ENCODE measurements at places on chromosomes 13 and 19.

- no peak for DNase-seq
Observed at GRCh38 chr13:29679396-29680053, 84.0 kb upstream of the SLC7A1 start.

- peak; percentile 97 for DNase-seq
Observed at GRCh38 chr19:6730153-6730804, 7.1 kb downstream of the GPR108 start.

- no peak for DNase-seq
Observed at GRCh38 chr13:51313619-51314018, 25.9 kb upstream of the SERPINE3 start.

- no peak for DNase-seq
Observed at GRCh38 chr13:21078501-21078900, 17.1 kb upstream of the LATS2 start.

DNA sequence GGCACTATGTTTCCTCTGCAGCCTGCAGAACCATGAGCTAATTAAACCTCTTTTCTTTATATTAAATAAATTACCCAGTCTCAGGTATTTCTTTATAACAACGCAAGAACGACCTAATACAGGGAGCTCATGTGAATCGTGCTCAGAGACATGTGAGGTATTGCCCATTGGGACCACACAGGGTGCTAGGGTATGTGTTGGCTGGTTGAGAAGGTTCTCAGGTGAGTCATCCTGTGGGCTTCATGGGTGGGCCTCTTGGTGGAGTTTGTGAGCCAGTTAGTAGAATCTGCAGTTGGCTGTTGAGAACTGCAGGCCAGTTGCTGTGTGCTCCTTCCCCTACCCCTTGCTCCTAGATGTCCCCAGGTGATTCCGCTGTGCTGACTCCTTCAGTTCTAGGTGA, 163.0 kb downstream of the HS6ST3 start:
- DNase-seq, result no peak

DNA sequence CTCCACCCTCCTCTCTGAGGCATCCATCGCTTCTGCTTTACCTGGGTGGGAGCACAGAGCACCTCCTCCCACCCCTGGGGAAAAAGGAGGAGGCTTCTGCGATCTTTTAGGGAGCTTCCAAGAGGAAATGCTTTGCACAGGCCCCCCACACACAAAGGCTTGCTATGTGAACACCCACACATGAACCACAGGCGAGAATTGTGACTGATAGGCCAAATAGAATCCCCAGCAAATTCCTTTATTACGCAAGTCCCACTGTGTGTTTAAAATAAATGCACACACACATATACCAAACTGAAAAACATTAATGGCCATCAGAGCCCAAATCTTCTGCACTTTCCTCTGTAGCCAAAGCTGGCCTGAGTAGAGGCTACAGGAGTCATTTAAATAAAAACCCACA, 50.6 kb downstream of the HSPH1 start:
- no peak for DNase-seq

GRCh38 chr13:41267106-41267505, 3.7 kb upstream of the MTRF1 start:
- no peak for DNase-seq

- no peak for DNase-seq
Observed at GRCh38 chr19:52660981-52661380, 22.8 kb upstream of the ZNF83 start.

- DNase-seq, result no peak
Observed at GRCh38 chr13:27535546-27535945, 84.8 kb downstream of the LNX2 start.

DNA sequence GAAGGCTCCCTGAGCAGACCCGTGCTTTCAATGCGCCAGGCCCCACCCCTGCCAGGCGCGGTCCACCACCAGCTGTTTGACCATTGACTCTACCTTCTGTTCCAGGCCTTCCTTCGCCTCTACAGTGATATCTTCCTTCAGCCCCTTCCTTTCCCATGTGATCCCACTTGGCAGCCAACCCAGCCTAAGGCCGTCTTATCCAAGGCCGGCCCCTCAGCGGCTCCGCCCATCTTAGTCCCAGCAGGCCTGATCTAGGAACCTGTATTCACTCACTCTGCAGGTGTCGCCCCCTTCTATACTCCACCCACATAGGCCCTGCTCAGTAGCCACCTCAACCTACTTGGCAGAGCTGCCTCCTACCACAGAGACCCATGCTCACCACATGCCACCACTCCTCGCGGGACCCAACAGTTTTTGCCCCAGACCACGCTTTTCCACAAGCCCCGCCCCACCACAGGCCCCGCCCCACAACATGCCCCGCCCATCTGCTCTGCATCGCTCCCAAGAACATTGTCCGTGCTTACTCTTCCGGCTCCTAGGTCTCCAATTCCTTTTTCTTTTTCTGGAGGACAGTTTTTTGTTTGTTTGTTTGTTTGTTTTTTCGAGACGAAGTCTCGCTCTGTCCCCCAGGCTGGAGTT, 2.9 kb downstream of the RASIP1 start:
- no peak for DNase-seq

- DNase-seq, result no peak
Observed at GRCh38 chr13:30809787-30810186, 74.4 kb downstream of the ALOX5AP start.

DNA sequence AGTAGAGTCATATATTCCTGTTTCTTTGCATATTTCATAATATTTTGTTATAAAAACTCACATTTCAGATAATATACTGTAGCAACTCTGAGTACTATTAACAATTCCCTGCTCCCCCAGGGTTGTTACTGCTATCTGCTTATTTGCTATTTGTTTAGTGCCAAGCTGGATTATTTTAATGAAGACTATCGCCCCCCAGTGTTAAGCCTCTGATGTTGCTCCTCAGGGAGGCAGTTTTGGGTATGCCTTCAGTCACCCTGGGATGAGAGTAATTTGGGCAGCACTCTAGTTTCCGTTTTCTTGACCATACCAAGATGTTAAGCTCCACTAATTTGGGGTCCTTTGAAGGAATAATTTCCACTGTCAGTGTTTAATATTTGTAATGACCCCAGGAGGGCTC, 46.0 kb downstream of the MICU2 start:
- no peak for DNase-seq

DNA sequence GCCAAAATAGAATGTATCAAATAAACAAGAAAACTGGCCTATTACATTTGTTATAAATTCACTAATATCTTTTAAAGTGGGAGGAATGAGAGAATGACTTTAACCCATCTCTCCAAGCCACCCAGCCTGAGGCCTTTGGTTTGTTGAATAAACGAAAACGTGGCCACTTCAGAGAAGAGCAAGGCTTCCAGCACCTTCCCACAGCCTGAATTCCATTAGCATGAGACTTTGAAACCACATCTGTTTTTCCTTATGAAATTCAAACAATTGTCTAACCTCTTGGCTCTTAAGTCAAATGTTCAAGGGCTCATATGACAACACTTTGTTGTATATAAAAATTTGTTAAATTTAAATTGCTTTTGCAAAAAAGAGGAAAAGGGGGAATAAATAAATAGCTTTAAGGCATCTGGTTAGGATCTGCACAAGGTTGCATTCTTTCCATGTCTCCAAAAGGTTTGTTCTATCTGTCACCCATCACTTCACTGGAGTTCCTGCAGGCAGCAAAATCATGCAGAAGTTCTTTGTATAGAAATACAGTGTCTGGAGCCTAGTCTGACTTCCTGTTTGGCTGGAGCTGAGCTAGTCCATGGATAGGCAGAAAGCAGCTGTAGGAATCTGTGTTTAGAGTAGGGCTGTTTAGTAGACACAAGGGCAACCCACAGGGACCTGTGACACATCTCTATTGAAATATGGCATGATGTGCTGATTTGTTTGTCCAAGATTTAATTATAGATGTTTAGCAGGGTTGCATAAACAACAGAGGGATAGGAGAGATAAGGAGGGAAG, 502.3 kb downstream of the KCTD12 start:
- DNase-seq, result peak; percentile 20

- DNase-seq, result no peak
Observed at GRCh38 chr13:73742982-73743381, 391.2 kb downstream of the KLF12 start.

All from colonic mucosa (tissue), 4 donors.